ENCODE measurements at places on chromosomes 4 and X. TPM values are rescaled to one million over a fixed set of nuclear protein-coding genes. Genes with fewer than 3 reads are reported as not detected.

DNA sequence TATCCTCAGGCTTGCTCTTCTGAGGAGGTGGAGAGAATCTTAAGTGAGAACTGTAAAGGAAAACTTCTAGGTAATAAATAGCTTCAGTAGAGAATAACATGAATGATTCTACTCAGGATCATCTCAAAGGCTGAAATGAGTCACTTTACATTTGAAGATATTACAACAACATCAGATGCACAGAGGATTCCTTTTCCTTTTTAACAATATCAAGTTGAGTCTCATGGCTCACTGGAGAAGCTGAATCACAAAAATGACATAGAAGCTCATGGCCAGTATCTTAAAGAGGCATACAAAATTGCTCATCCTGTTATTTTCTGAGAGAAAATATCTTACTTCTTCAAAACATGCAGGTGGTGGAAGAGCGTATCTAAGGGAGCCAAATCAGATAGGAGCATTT lies 72.5 kb upstream of the EMCN start:
- no peak for DNase-seq

FOXR2 gene
- not detected for polyA plus RNA-seq

GRCh38 chr4:75007891-75008290 lies 75.0 kb downstream of the PARM1 start:
- no peak for DNase-seq

DNA sequence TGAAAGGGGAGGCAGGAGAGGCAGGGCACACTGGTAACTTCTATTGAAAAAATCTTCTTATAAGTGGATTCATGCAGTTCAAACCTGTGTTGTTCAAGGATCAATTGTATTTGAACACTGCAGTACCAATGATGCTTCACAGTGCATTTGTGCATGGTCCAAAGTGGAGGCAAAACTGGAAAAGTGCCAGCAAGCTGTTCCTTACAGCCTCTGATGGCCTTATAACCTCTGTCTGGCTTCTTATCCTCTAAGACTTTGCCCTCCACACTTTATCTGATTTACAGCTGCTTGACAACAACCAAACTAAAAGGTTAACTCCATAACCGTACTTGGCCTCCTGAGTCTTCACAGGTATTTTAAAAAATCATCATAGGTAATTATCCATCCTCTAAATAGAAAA lies 40.4 kb downstream of the MAGEB17 start:
- DNase-seq, result no peak

CDKL2 gene
- polyA plus RNA-seq, result 0.19 TPM

DNA sequence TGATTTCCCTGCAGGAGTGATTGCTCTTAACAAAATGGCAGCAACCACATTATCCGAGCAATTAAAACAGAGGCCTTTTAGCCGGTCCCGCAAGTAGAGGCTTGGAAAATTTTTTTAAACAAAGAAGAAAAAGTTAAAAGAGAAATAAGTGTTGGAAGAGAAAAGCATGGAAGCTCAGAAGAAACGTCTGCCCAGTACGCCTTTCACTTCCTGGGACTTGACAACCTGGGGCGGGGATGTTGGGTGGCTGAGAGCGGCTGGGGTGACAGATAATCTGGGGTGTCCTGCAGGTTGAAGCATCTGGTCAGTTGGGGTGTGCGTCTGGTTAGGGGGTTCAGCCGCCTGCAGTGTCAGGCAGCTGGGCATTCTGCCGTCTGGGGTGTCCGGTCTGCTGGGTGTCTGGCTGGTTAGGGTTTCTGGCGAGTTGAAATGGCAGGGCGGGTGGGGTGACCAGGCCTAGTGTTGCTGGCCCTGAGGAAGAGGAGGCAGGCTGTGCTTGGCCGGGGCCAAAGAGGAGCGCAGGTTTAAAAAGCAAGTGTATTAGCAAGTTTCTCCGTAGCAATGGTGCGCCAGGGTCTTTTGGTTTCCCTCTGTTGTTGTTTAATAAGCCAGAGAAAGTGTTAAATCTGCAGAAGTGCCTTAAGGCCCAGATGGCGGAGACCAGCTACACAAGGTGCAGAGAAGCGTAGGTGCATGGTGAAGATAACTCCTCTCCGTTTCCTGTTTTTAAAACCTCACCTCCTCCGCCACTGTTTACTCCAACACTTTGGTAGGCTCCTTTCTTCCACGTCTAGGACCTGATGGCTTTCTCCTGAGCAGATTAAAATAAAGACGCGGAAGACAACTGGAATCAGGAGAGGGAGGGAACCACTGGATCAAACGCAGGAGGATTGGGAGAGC lies 5.6 kb downstream of the HAND2 start:
- DNase-seq, result no peak

MXRA5 gene
- 25.9 TPM for polyA plus RNA-seq

DNA sequence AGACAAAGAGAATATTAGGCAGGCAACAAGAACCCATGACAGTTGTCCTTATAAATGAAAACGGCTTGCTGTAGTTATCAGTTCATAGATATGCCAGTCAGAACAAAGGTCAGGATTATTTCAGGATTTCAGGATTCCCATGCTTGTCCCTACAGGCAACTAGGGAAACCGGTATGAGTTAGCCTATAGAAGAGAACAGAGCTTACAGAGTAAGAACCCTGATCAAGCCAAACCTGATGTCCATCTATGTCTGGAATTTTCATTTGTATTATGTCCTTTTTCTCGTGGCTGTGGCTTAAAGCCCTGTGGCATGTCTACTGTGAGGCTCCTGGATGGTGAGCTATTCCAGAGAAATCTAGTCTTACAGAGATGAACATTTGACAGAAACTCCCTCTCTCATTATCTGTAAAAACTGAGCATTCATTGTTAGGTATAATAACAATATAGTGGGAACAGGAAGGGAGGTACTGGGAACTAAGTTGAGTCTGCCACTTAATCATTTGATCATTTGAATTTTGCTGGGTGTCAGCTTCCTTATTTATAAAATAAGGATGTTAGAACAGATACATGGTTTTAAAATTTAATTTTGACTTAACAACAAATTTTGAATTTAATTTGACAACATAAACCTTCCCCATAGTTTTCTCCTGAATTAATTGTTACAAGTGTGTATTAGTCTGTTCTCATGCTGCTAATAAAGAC lies 129.5 kb upstream of the KLF3 start:
- DNase-seq, result no peak

GRCh38 chr4:64598066-64598465 lies 188.8 kb upstream of the TECRL start:
- no peak for DNase-seq

ARMCX4 gene
- polyA plus RNA-seq, result 6.4 TPM

DNA sequence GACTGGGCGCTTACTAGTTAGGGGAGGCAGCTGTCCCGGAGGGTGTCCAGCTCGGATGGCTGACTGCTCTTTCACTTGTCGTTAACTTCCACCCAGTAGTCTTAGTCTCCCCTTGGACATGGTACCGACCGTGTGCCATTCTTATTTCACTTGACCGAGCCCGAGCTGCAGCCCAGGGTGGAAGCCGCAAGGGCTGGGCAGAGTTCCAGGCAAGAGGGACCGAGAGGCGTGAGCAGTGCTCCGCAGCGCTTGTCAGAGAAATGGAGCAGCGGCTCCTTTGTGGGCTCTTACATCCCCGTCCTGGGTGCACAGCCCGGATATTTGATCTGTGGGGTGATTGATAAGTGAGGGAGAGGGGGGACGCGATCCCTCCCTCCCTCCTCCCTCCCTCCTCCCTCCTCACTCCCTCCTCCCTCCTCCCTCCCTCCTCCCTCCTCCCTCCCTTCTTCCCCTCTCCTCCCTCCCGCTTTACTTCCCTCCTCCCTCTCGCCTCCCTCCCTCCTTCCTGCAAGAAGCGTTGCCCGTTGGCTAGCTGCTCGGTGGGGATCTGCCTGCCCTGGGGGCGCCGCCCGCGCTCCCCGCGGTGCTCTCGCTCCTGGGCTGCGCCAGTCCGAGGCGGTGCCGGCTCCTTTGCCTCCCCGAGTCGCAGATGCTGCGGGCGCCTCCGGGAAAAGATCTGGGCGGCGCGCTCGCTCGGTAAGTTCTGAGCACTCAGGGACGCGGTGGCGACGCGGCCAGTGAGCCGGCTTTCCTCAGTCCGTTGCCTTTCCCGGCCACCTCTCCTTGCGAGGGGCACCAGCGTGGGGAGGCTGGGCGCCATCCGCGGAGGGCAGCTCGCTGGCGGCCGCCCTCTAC lies at the start of gene SLITRK2:
Gene SLITRK2 (plus strand): TSS at position 499 of the 855 bp plus-strand sequence. CDS start 4,597 bp downstream, outside the sequence.
- no peak for DNase-seq

GRCh38 chr4:125316401-125316790 lies 1.6 kb downstream of the FAT4 start:
- DNase-seq, result no peak

DNA sequence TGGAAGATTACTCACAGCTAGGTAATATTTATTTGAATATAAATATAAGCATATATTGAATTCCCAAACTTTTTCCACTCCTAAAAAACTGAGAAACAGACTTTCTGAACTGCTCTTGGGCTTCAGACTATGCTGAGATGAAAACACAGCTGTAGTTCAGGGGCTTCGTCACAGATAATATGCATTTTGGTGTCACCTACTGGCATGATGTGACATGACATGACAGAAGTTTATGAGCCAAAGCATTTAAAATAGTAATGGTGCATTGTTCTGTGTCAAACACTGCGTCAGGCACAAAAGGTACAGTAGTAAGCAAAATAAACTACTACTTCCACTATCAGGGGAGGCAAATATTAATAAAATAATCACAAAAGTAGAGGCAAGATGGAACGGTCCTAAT lies 171.3 kb downstream of the BTC start:
- DNase-seq, result no peak

- no peak for DNase-seq
These were observed 3.1 kb upstream of the SLC6A8 start for GRCh38 chrX:153684467-153685155.

DNA sequence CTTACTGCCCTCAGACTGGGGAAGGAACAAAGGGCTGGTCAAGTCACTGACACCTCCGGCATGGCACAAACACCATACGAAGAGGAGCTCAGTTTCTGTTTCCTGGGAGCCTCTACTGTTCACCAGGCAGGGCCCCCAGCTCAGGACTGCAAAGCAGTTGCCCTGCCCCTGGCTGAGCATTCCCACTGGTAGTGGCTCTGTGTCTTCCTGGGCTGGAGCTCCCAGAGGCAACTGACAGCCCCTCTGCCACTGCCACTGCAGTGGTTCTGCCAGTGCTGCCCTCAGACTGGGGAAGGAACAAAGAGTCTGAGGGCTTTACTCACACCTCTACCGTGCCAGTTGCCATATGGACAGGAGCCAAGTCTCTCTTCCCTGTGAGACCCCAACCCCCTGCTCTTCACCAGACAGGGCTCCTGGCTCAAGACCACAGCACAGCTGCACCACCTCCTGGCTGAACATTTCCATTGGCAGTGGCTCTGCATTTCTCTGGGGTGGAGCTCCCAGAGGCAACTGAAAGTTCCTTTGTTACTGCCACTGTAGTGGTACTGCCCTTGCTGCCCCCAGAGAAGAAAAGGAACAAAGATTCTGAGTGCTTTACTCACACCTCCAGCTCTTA lies 67.9 kb downstream of the SMARCA5 start:
- DNase-seq, result no peak

RASSF6 gene
- polyA plus RNA-seq, result 0.06 TPM

XAGE2 gene
- not detected for polyA plus RNA-seq

DNA sequence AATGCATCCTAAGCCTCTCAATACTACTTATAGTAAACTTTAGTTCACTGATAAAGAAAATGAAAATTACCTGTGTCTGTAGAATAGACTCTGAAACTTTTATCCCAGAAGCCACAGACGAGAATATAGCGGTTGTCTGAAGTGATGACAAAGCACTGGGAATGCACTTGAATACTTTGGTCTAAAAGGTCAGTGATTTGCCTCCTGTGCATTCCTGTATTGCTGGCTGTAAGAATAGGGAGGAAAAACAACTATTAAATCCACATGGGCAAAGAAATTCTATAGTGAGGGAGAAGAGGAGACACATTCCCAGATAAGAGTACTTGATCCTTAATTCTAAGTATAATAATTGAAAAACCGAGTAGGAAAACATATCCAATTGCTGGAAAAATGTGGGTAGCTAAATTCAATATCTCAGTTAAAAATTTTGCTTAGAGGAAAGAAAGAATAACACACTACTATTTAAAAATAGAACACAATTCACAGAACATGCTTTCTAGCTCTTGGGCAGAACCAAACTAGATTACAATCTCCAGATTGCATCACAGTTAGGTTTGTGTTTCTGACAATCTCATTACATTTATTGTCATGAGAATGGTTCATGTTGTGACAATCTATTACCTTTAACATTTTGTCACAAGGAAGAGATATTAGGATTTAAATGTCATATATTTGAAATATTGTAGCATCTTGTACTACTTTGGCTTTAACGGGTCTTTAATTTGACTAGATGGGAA lies 232.1 kb downstream of the DCLK2 start:
- peak; percentile 13 for DNase-seq

PRICKLE3 gene
- polyA plus RNA-seq, result 4.1 TPM

DNA sequence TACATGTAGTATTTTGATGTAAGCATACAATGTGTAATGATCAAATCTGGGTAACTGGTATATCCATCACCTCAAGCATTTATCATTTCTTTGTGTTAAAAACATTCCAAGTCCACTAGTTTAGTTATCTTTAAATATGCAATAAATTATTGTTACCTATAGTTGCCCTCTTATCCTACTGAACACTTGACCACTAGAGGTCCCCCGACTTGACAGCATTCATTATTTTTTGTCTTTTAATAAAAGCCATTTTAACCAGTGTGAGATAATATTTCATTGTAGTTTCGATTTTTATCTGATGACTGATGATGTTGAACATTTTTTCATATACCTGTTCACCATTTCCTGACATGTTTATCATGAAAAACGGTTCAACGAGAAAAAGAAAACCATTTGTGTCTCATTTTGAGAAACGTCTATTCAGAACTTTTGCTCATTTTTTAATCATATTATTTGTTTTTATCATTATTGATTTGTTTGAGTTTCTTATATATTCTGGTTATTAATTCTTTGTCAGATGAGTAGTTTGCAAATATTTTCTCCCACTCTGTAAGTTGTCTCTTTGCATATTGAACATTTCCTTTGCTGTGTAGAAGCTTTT lies 199.0 kb upstream of the CXXC4 start:
- DNase-seq, result no peak

- no peak for DNase-seq
These were observed 254.6 kb upstream of the FAM47C start for GRCh38 chrX:36753602-36754001.

DNA sequence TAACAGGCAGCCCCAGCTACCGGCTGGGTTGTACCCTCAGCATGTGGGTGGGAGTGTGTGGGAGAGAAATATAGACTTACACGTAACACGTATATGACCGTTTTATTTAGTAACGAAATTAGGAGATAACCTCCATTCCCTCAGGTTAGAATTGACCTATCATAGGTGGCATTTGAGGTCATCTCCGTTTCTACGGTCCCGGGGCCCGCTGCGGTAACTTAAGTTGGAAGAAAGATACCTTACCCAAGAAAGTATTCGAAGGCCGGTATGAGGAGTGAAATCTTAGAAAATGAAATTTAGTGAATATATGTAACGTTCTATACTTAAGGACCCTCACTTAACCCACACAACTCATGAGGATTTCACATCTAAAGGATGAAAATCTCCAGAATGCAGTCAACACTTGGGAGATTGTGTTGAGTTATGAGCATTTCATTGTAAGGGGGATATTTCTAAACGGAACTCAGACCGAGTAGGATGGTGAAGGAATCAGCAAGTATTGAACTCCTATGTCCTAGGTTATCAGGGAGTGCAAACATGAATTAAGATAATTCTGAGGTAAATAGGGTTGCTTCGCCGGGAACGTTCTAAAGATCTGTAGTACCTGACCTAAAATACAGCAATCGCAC lies 891 bp downstream of the CISD2 start:
- DNase-seq, result no peak

- no peak for DNase-seq
These were observed 201.0 kb upstream of the STK26 start for GRCh38 chrX:131821945-131822622.

- no peak for DNase-seq
These were observed 139.9 kb upstream of the ATP6AP2 start for GRCh38 chrX:40440866-40441265.

- DNase-seq, result no peak
These were observed 35.8 kb upstream of the MMAA start for GRCh38 chr4:145583191-145584055.
